ENCODE measurements at places on chromosomes 2 and 18. TPM values are rescaled to one million over a fixed set of nuclear protein-coding genes. Genes with fewer than 3 reads are reported as not detected.

DNA sequence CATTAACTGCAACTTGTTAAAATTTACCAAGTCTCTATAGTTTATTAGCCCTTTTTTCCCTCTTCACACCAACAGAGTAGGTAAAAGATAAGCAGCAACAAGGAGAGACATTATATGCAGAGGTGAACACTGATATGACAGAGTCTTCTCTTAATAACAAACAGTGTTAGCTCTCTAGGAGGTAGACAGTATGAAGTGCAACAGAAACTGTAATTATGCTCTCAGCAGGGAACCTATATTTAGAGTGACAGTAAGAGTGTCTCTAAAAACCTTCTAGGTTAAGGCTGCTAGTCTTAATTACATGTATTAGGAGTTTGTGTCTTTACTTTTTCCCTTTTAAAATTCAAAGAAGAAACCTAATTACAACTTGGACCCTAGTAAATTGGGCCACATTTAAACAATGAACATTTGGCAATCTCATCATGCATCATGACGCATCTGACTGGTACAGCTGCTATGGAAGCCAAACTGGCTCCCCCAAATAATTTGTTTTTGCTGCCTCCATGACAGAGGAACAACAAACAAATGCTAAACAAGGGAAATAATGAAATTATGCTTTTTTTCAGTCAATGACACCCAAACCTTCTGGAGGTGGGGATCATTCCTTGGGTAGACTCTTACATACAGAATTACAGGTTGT lies 69.9 kb upstream of the MMADHC start:
- no peaks in the 10 kb centered on the region for H3K27me3 ChIP-seq
- H3K4me1 ChIP-seq: no peaks in the 10 kb centered on the region
- DNase-seq: no peak

DNA sequence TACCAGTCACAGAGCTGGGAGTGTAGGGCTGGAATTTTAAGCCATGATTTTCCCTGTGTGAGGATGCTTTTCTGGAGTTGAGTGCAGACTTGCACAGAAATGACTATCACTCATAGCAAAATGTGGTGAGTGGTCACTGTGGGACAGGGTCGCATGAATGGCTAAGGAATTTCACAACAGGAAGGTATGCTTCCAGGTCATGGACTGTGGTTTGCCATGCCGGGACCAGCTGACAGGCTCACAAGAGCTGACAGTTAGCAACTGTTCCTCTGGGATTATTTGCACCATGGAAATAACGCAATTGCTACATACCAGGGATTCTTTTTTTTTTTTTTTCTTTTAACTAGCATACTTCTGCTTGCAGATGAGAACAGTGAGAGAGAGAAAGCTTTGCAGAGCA lies 3.8 kb upstream of the UXS1 start:
- no peak for DNase-seq
- H3K4me1 ChIP-seq: no peaks in the 10 kb centered on the region
- no peaks in the 10 kb centered on the region for H3K27me3 ChIP-seq
- no peak overlapping the region for H3K4me3 ChIP-seq
- H3K27ac ChIP-seq: no peak overlapping the region
- no peaks in the 10 kb centered on the region for H3K36me3 ChIP-seq

- DNase-seq: no peak
- H3K27me3 ChIP-seq: no peaks in the 10 kb centered on the region
- H3K27ac ChIP-seq: no peak overlapping the region
- H3K4me3 ChIP-seq: no peak overlapping the region
Observed at GRCh38 chr2:215812966-215813365, 200.4 kb downstream of the MREG start.

DNA sequence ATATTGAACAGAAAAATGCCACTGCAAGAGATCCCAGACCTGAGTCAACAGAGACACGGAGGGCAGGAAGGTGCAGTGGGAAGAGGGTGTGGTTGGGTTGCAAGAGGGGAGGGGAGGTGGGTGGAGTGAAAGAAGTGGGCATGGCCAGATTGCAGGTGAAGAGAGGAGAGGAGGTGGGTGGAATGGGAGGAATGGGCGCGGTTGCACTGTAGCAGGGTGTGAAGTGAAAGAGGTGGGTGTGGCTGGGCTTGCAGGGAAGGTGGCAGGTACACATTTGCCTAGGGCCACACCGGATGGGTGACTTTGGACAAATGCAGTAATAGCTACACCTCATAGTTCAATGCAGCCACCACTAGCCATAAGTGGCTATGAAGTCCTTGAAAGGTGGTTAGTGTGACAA lies 71.1 kb downstream of the DOCK10 start:
- no peak overlapping the region for H3K4me3 ChIP-seq
- no peaks in the 10 kb centered on the region for H3K36me3 ChIP-seq
- no peaks in the 10 kb centered on the region for H3K4me1 ChIP-seq
- no peaks in the 10 kb centered on the region for H3K27me3 ChIP-seq
- peak overlapping the region; percentile 68 for H3K27ac ChIP-seq

DNA sequence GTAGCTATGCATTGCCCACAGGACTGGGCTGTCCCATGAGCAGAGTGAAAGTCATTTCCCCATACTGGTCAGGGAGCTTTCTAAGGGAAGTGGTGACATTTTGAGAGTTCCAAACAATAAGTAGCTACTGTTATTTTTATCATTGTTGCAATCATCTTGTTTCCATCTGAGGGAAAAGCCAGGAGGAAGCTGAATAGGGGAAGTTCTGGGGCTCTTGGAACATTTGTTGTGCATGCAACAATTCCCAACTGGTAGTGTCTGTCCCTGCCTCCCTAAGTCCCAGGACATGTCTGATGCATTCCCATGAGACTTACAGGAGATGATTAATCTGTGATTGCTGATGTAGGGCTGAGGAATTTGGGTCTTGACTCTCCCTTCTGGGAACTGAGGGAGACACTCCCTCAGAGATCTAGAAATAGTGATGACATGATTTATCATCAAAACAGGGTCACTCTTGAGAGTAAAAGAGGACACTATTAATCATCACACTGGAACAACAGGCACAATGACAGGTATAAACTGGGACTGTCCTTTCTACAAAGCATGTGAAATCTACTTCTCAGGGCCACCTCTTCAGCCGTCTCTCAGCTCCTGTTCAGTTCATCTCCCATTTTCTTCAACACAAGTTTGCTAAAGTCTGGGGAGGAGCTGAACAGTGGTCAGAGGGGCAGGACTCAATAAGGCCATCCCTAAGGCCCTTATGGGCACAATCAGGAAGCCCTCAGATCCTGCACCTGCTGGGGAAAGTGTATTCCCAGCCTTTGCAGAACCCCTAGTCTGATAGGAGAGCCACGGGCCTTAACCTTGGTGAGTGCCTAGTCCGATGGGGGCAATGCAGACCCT lies 28.0 kb upstream of the MARCO start:
- no peaks in the 10 kb centered on the region for H3K4me1 ChIP-seq
- no peaks in the 10 kb centered on the region for H3K36me3 ChIP-seq
- no peak for DNase-seq
- no peak overlapping the region for H3K4me3 ChIP-seq
- no peak overlapping the region for H3K27ac ChIP-seq

DNA sequence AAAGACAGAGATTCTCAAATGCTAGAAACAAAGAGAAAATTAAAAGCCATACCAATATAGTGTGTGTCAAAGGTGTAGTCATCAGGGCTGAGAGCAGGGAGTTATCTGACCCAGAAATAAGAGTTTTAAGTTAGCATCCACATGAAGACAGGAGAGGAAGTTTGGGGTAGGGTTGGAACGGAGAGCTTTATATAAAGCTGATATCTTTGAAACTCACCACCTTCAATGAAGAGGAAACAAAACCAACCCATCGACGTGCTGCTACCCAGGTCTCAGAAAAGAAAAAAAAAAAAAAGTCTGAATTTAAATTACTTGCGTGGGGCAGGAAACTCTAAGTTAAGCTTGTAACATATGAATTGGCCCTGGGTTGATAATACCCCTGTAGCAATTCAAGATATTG lies 42.4 kb downstream of the ARL4C start:
- no peak for DNase-seq
- H3K4me1 ChIP-seq: no peaks in the 10 kb centered on the region
- no peak overlapping the region for H3K27ac ChIP-seq
- no peak overlapping the region for H3K4me3 ChIP-seq
- H3K27me3 ChIP-seq: no peaks in the 10 kb centered on the region

GRCh38 chr18:23578891-23579653 lies 7.2 kb downstream of the NPC1 start:
- H3K27ac ChIP-seq: no peak overlapping the region
- H3K4me3 ChIP-seq: no peak overlapping the region
- no peaks in the 10 kb centered on the region for H3K27me3 ChIP-seq
- no peaks in the 10 kb centered on the region for H3K36me3 ChIP-seq

- no peaks in the 10 kb centered on the region for H3K36me3 ChIP-seq
Observed at GRCh38 chr2:234102112-234102511, 51.6 kb downstream of the SPP2 start.

- no peak overlapping the region for H3K4me3 ChIP-seq
- DNase-seq: no peak
- H3K4me1 ChIP-seq: no peaks in the 10 kb centered on the region
- H3K36me3 ChIP-seq: no peaks in the 10 kb centered on the region
- no peaks in the 10 kb centered on the region for H3K27me3 ChIP-seq
Observed at GRCh38 chr2:5749347-5749746, 57.2 kb downstream of the SOX11 start.

DNA sequence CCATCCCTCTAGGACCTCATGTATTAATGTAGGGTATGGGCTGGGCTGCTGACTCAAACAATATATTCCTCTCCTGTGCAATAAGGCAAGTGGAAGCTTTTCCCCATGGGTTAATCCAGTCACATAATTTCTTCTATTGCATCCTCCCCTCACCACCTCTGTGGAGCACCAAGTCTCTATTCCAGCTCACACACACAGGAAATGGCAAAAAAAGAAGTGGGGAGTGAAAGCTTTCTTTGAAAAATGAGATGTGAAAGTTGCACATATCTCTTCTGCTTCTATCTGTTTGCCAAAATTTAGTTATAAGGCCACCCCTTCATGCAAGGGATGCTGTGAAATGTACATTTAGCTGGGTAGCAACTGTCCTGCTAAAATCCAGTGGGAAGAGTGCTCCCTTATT lies 121.3 kb downstream of the CDC42EP3 start:
- H3K27me3 ChIP-seq: no peaks in the 10 kb centered on the region
- DNase-seq: no peak
- H3K4me1 ChIP-seq: no peaks in the 10 kb centered on the region
- H3K27ac ChIP-seq: no peak overlapping the region
- H3K4me3 ChIP-seq: no peak overlapping the region
- H3K36me3 ChIP-seq: no peaks in the 10 kb centered on the region

Gene DYNAP
- total RNA-seq: not detected

DNA sequence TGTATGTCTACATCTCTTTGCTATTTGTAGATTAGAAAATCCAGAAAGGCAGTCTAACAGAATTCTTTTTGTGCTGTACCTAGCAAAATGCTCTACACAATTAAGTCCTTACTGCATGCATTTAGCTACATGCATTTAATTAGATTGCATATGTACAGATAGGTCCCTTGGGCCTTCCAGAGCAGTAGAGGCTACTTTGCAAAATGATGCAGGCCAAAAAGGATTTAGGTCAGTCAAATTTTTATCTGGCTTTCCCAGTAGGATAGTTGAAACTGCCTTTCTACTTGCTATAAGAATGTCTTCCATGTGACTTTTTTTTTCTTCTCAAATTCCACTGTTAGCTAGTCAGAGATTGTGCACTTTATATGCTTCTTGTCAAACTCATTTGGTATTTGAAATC lies 19.3 kb downstream of the GALNT13 start:
- no peaks in the 10 kb centered on the region for H3K27me3 ChIP-seq
- H3K27ac ChIP-seq: no peak overlapping the region
- DNase-seq: no peak
- H3K36me3 ChIP-seq: no peaks in the 10 kb centered on the region
- H3K4me3 ChIP-seq: no peak overlapping the region

- H3K27ac ChIP-seq: no peak overlapping the region
- peaks cover 3% of the 10 kb centered on the region for H3K4me1 ChIP-seq
- no peak for DNase-seq
Observed at GRCh38 chr2:70043252-70043875, 43.9 kb upstream of the PCBP1 start.

Gene REV1
- 84.0 TPM for total RNA-seq

DNA sequence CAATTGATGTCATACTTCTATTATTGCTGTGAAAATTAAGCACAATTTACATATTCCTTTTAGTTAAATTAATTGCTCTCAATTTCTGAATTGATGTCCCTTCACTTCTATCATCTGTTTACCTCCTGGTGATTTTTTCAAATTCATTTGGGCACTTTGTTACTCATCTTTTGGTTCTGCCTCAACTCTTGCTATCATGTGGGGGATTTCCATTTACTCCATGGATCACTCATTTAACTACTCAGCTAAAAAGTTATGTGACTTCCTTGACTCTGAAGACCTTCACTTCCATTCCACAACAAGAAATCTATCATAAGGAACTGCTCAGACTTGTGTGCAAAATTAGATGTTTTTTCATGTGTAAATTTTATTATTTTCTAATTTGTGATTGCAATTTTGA lies 126.2 kb downstream of the EHBP1 start:
- no peak for DNase-seq
- no peak overlapping the region for H3K27ac ChIP-seq
- H3K27me3 ChIP-seq: no peaks in the 10 kb centered on the region
- H3K36me3 ChIP-seq: no peaks in the 10 kb centered on the region
- H3K4me3 ChIP-seq: no peak overlapping the region
- H3K4me1 ChIP-seq: no peaks in the 10 kb centered on the region

- H3K27me3 ChIP-seq: no peaks in the 10 kb centered on the region
- H3K4me1 ChIP-seq: no peaks in the 10 kb centered on the region
- H3K4me3 ChIP-seq: no peak overlapping the region
- H3K27ac ChIP-seq: no peak overlapping the region
Observed at GRCh38 chr2:238388794-238389193, 37.9 kb upstream of the ASB1 start.

Gene NETO1
- total RNA-seq: not detected

DNA sequence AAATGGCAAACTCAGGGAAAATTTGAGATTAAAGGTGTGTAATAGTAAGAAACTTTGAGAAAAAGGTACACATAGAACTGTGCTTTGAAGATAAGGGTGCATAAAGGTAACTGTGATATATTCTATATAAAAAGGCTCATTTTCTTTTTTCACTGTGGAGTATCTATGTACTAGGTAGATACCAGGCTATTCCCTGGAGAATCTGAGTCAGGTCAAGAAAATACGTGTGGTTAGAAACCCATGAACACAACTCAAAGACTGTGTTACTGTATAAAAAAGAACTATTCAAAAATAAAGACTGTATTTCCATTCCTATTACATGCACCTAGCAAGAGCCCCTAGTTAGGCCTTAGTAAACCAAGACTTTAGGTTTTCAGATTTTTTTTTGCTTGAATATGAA lies 100.1 kb upstream of the GRB14 start:
- no peaks in the 10 kb centered on the region for H3K27me3 ChIP-seq
- no peak overlapping the region for H3K27ac ChIP-seq
- no peaks in the 10 kb centered on the region for H3K4me1 ChIP-seq
- no peaks in the 10 kb centered on the region for H3K36me3 ChIP-seq
- DNase-seq: no peak

All from Peyer's patch (tissue), 4 donors.